Ureter (tissue), 1 donor: ENCODE measurements at places on chromosomes 5 and 9.

DNA sequence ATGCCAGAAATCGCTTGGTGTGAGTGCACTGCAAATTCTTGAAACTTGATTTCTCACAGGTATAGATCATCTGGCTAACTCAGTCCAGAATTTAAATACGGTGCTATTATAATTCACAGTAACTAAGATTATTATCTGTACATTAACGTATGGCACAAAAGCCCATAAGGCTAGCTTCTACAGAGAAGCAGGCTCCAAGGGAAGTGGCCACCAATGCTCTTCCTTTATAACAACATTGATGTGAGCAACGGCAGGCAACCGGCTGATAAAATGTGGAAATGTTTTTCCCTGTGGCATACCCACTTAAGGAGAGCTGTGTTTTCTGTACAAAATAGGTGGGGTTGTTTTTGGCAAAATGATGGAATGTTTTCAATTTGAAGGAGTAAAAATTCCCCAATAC, 35.7 kb downstream of the SEMA4D start:
- DNase-seq, result no peak

GRCh38 chr5:155418960-155419579, 405.5 kb downstream of the KIF4B start:
- no peak for DNase-seq

DNA sequence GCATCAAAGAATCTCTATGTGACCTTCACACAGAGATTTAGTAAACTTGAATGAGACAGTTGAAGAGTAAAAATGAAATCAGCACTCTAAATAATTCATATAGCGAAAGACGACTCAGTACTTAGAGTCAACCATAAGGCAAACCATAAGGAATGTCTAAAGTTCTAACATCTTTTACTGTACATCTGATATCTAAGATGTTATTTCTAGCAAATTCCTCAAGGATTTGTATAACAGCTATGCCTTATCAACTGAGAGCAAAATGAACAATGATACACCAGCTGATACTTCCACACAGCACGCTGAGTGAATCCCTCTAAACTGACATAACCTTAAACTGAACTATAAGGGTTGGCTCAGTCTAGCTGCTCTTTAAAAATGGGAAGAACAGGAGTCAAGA, 760.3 kb downstream of the EFNA5 start:
- no peak for DNase-seq

GRCh38 chr5:127026166-127026565, 4.2 kb downstream of the MARCHF3 start:
- DNase-seq, result no peak

DNA sequence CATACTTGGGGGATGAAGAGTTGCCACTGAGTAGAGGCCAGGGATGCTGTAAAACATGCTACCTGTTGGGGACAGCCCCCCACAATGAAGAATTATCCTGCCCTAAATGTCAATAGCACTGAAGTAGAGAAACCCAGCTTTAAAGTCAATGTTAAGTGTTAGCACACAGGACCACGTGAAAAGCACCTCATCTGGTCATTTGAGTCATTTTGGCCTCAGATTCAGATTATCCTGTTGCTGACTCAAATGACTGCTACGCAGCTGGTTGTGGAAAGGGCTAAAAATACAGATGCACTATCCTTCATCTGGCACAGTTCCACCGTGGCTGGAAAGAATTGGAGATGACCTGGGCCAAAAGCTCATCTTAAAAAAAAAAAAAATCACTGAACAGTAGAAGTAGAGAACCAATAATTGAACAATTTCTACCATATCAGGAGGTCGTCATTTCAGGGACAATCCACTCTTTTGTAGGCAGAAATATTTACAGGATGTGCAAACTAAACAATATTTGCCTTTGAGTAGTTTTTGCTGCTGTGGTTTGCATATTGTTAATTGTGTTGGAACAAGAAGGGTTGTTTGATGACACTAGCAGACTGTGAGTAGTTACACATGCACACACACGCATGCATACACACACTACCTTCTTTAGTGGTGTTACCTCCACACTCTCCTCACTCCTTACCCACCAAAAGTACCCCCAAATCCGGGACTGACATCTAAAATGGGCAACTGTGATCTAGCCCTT, 195.3 kb upstream of the KLF9 start:
- no peak for DNase-seq

- DNase-seq, result no peak
Observed at GRCh38 chr5:92380069-92380770, 997.1 kb upstream of the ARRDC3 start.

DNA sequence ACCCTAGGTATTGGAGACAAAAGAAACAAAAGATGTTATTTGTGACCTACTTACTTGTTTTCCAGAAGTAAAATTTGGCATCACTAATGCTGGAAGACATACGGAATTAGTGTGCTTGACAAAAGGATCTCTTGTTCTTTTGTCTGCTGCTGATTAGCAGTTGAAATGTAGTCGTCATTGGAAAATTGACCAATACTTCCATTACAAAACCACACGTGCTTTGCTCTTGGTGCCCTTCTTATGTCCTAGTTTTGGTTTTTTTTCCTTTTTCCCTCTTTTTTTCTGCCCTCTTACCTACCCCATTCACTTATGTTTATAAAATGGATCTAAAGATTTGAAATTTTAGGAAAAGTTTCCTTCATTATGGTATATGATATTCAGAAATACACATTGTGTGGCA, 197.4 kb downstream of the FER start:
- DNase-seq, result no peak

GRCh38 chr5:101292199-101292598, 389.1 kb upstream of the ST8SIA4 start:
- DNase-seq, result no peak

DNA sequence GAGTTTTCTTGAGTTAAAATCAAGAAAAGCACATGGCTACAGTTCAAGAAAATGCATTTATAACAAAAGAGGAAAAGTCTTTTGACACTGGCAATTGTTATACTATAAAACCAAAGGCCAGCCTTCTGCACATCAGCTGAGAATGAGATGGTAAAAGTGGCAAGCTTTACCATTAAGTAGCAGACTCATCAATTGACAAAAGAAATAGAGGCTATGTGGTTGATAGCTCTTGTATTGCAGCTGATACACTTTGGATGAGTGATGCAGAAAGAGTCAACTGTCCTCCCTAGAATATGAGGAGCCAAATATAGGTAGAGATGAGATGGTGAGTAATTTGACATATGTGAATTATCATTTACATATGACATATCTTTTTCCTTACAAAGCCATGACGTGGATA, 1100.9 kb upstream of the CDH6 start:
- DNase-seq, result no peak

- no peak for DNase-seq
Observed at GRCh38 chr9:128056086-128056485, 11.0 kb downstream of the NAIF1 start.
